ENCODE measurements at places on chromosomes 16 and 17.
A peak's percentile ranks its signal among the peaks of the same experiment; 100 is the strongest.

GRCh38 chr17:50513495-50513894 is 5.3 kb downstream of the MYCBPAP start:
- DNase-seq, result no peak

GRCh38 chr17:74769856-74770497 is 6.2 kb downstream of the NAT9 start:
- DNase-seq, result no peak

DNA sequence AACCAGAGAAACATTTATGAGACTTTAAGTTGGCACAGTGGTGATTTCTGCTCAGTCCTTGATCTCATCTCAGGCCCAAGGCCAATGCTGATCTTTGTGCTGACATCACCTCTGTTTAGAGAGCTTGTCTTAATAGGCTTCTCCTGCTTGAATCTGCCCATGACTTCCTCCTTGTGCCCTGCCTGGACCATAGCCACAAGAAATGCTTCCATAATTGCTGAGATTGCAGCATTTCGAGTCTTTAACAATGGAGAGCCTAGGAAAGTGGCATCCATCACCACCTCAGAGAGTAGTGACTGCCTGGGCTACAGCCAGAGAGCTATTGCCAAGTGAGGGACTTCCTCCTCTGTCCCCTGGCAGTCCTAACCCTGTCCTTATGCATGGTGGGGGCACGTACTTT is 25.1 kb upstream of the MMP2 start:
- no peak for DNase-seq

- no peak for DNase-seq
These were observed 16.7 kb downstream of the ERCC4 start for GRCh38 chr16:13936596-13937081.

DNA sequence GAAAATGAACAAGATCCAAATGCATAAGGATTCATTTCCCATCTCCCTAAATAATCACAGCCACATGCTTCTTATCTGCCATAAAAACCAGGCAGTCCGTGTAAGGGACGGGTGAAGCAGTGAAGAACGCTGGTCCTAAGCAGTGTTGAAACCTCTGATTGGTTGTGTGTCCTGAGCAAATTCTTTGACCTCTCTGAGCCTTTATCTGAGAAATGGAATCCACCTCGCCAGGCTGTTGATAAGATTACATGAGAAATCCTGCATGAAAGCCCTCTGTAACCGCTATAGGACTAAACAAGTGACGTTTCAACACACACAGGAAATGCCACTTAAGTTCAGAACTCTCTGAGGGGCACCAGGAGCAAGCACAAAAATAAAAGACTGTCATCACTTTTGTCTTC is 26.8 kb downstream of the GAS7 start:
- DNase-seq, result no peak

DNA sequence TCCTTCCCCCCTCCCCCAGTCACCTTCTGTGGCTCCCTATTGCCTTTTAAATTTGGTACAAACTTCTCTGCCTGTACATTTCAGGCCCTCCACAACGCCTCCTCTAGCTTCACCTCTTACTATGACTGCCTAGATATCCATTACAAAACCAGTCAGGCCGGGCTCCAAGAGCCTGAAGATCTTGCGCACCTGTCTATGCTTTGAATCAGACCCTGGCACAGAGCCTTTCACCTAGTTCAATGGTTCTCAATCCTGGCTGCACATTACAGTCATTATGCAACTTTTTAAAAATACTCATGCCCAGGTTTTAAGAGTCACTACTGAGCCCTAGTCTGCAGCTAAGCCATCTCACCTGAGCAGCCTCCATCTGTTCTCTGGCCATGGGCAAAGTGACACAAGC is 1.6 kb upstream of the GAS7 start:
- no peak for DNase-seq

DNA sequence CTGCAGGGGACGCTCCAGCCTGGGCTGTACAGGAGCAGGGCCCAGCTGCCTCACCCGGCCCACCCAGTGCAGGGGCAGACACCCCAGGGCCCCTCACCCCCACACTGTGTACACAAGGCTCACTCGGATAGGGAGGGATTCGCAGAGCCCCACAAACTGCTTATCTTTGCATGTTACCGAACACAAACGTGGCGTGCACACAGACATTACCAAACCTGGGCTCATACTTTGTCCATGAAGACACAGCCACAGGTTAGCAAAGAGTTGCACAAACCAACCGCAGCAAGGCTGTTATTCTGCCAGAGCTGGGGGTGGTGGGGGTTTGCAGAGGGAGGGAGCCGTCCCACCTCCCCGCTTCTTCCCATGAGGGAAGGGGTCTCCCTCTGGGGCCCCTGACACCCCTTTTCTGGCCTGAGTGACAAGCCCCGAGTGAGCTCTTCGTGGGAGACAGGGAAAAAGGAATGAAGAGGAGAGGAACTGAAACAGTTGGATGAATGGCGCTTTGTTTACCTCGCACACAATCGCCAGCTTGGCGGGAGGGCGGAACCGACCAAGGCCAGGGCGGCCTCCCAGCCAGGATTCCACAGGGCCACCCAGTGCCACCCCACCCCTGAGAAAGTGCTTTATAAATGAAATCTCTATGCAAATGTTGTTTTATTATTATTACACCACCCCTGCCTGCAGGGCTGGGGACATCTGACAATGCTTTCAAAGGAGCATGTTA is 434 bp upstream of the CPSF4L start:
- no peak for DNase-seq

- no peak for DNase-seq
These were observed 101.5 kb downstream of the SEC14L1 start for GRCh38 chr17:77242118-77242851.

DNA sequence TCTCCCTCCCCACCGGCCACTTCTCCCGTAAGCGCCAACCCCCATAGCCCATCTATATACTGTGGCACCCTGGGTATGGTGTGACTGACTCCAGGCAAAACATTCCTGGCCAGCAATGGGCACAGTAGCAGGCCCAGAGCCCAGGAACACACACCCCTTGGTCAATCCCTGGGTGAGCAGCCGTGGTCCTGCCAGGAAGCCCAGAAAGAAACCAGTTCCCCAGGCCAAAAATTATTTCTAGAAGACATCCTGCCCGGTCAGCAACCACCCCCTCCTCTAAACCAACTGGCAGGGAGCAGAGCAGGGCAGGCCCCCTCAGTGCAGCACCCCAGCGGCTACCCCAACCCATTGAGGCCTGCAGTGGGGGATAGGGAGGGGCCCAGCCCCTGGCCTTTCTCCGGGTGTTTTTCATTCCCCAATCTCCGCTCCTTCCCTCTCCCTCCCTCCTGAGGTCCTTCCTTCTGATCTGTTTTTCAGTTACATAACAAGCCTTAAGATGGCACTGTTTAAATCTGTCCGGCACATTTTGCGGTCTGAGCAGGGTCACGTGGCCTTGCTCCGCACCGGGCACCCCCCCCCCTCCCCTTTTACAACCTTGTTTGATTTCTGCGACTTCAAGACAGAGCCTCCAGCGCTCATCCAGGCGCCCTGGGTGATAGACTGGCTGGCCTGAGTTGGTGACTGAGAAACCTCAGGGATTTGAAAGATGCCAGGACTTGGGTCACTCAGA is 2.0 kb downstream of the NPTX1 start:
- no peak for DNase-seq

DNA sequence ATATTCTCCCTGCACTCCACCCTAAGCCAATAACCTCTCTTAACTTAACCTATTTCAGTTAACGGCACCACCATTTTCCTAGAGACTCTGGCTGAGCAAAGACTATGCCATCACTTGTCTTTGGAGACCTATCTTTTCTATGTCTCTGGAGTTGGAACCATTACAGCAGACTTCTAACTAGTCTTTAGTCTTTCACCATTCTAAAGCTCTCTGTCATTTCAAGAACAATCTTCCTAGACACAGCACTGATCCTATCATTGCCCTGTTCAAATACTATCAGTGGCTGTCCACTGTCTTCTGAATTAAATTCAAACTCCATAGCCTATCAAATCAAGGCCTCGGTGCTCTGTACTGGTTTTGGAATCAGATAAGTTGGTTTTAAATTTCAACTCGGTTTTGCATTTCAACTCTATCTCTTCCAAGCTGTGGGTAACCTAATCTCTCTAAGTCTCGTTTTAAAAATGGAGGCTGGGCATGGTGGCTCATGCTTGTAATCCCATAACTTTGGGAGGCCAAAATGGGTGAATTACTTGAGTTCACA is 31.9 kb downstream of the RNF43 start:
- no peak for DNase-seq

DNA sequence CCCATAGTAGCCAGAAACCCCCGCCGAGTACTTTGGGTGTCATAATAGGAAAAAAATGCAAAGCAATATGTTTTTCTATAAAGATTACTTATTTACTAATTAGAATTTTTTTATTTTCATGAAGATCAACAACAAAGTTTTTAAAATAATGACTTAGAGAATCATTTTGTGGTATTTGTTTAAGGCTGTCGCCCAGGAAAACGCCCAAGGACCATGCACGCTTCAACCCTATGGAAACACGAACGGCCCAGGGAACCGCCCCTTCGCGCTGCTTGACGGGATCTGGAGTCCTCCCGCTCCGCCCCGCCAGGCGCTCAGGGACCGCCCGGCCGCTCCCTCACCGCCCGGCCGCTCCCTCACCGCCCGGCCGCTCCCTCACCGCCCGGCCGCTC is 408 bp upstream of the KPNA2 start:
- DNase-seq, result peak; percentile 92

DNA sequence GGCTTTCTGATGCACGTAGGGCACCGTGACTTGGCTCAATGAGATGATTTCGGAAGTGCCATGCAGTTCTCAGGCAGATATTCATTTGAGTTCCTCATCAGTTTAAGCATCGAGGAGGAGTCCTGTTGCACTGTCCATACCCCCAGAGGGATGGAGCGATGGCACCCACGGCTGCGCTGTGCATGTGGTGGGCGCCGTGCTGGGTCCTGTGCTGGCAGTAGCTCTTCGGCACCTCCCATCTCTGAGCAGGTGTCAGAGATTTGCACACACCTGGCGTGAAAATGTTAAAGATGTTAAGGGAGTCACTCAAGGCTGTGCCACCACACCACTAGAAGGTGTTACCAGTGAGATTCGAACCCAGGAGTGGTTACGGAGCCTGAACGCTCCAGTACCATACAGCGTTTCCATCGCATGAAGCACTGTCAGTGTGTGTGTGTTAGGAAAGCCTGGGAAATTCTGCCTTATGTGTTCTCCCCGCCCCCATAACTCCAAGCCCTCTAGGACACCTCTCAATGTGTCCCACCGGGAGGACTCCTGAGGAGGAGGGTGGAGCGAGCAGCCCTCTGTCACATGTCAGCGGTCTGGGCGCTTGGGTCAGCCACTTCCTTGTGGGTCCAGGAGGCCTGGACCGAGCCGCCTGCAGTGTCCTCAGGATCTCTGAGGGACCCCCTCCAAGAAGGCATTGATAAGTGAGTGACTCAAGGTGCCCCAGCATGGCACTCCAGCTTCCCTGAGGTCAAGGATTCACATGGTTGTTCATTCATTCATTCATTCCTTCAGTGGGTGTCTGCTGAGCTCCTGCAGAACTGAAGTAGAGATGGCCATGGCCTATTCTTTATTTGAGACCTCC is 3.8 kb downstream of the MRC2 start:
- no peak for DNase-seq

- no peak for DNase-seq
These were observed 24.1 kb upstream of the ADORA2B start for GRCh38 chr17:15920758-15921239.

GRCh38 chr17:75090871-75091854 is 3.4 kb downstream of the SLC16A5 start:
- no peak for DNase-seq

GRCh38 chr17:46928467-46929261 is 5.7 kb downstream of the GOSR2 start:
- DNase-seq, result no peak

GRCh38 chr17:21171309-21171922 is 42.5 kb downstream of the TMEM11 start:
- DNase-seq, result no peak

GRCh38 chr16:7653746-7654461 is 321.3 kb downstream of the RBFOX1 start:
- no peak for DNase-seq

DNA sequence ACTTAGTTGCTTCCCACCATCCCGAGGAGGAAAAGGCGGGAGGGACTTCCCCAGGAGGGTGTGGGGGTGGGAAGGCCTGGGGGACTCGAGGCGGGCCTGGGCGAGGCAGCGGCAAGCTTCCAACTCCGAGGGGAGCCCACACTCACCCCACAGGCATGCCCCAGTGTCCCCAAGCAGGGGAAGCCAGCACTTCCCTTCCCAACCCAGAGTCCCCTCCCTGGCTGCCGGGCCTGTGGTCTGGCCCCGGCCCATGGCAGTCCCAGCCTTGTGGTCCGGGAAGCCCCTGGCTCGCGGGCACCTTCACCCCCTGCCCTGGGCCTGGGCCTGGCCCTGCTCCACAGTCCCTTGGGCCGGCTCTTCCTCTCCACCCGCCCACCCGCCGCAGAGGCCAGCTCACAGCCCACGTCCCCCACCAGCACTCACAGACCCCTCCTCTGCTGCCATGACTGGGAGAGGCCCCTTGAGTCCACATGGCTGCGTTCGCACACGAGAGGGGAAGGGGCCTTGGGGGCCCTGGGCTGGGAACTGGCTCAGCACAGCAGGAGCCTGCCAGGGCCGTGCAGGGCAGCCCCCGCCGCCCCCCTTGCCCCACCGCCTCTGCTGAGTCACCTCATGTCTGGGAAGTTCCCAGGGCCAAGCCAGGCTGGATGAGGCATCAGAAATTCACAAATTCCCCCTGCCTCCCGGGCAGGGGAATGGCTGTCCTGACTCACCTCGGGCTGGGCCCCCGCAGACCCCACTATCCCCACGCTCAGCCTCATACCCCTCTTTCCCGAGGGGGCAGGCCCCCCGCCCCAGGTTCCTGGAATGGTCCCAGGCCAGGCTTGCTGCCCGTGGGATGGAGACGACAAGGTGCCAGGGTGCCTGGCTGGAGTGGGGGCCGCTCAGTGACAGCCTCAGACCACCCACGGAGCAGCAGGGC is 27.8 kb downstream of the BAHCC1 start:
- DNase-seq, result no peak

GRCh38 chr17:40535924-40536294 is 29.4 kb downstream of the CCR7 start:
- no peak for DNase-seq

- no peak for DNase-seq
These were observed 1.5 kb downstream of the DLG4 start for GRCh38 chr17:7218166-7218565.

GRCh38 chr16:81492311-81492761 is 47.7 kb downstream of the CMIP start:
- DNase-seq, result no peak

DNA sequence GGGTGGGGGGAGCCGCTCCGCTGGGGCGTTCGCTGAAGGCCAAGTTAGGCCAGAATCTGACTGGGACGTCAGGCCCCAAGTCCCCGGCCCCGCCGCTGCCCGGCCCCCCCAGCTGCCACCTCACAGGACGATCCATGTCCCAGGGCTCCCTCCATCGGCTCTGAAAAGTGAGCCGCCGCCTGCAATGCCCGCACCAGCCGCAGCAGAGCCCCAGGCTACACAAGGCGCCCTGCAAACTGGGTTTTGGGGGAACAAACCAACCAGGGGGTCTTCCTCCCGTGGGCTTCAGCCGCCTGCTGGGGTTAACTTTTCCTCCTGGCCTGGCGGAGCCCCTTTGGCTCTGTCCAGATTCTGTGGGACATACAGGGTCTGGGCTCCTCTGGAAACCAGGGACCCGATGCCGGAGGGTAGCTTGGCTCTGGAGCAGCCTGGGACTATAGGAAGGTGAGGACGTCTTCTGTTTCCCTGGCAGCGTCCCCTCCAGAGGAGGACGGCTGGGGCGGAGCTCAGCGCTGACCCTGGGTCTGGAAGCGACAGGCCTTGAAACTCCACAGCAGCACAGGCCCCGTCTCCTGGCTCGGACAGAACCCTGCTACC is 835 bp downstream of the NME4 start:
- DNase-seq, result peak; percentile 40
